Lung (tissue), 17 donors: ENCODE measurements at places on chromosomes 7 and 10. TPM values are rescaled to one million over a fixed set of nuclear protein-coding genes. Genes with fewer than 3 reads are reported as not detected.

The KEL gene
- polyA plus RNA-seq: 0.23 TPM

The DNAJC12 gene
- 1.6 TPM for polyA plus RNA-seq

DNA sequence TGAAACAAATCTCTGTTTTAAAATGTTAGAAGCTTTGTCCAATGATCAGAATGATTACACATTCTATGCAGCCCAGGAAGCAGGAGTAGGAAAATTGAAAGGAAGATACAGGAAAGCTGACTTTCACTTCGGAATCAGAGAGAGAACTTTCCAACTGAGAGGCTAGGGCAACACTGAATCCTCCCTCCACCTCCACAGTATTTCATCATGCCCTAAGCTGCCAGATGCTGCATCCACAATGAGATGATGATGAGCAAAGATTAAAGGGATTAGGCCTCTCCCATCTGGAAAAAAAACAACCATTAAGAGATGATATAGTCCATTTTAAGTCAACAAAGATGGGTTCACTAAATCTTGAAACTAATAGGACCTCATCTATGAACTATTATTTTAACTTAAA is 215.6 kb downstream of the GPR37 start:
- DNase-seq: no peak
- H3K4me1 ChIP-seq: no peaks in the 10 kb centered on the region

The CLCN1 gene
- 0.06 TPM for polyA plus RNA-seq

DNA sequence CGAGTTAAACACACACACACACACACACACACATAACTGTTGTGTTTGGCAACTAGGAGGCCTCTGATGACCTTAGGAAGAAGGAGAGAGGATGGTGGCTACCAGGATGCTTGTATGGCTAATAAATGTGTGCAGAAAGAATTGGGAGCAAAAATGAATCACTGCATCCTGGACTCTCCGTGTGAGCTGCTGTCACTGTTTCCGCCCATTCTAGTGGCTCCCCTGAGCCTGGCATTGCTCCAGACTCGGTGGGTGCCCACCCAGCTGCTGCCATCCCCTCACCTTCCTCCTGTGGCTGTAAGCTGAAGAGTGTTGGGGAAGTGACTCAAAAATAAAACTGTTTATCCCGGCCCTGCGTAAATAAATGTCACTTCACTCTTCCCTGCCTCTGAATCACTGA is 149.5 kb upstream of the MINDY3 start:
- H3K27ac ChIP-seq: no peak overlapping the region
- no peak overlapping the region for H3K4me3 ChIP-seq
- H3K27me3 ChIP-seq: no peaks in the 10 kb centered on the region
- no peaks in the 10 kb centered on the region for H3K4me1 ChIP-seq
- DNase-seq: peak; percentile 3

The OR2A2 gene
- polyA plus RNA-seq: not detected

GRCh38 chr10:80642661-80643060 is 105.0 kb downstream of the SH2D4B start:
- no peaks in the 10 kb centered on the region for H3K4me1 ChIP-seq
- H3K27me3 ChIP-seq: no peaks in the 10 kb centered on the region
- H3K36me3 ChIP-seq: no peaks in the 10 kb centered on the region
- DNase-seq: no peak
- H3K4me3 ChIP-seq: no peak overlapping the region
